Cardiac ventricle fibroblast (primary cell): ENCODE measurements at places on chromosomes 16 and 17. TPM values are rescaled to one million over a fixed set of nuclear protein-coding genes. Genes with fewer than 3 reads are reported as not detected.

Gene HSPB9
- not detected in 2 replicates for total RNA-seq

Gene LPCAT2
- total RNA-seq, result 7.5 and 11.9 TPM in 2 replicates

Gene KRT36
- not detected in 2 replicates for total RNA-seq

Gene NXPH3
- 0.54 and 0.81 TPM in 2 replicates for total RNA-seq

Gene SRCIN1
- total RNA-seq, result under 0.01 and 0.06 TPM in 2 replicates

Gene NUPR1
- 40.7 and 57.5 TPM in 2 replicates for total RNA-seq

Gene WNK4
- 1.4 and 1.5 TPM in 2 replicates for total RNA-seq

Gene KRT222
- not detected in 2 replicates for total RNA-seq

Gene KCTD19
- not detected in 2 replicates for total RNA-seq

Gene KIF19
- 0.54 and 1.1 TPM in 2 replicates for total RNA-seq

Gene EXOC3L1
- 0.69 and 1.3 TPM in 2 replicates for total RNA-seq

Gene SLFN14
- not detected in 2 replicates for total RNA-seq

Gene SLC52A1
- not detected in 2 replicates for total RNA-seq

Gene ATP1B2
- 0.10 and 0.12 TPM in 2 replicates for total RNA-seq

Gene SLFN13
- total RNA-seq, result 2.0 and 2.4 TPM in 2 replicates

Gene GINS2
- total RNA-seq, result 0.31 and 0.64 TPM in 2 replicates

Gene CXCL16
- 6.5 and 10.0 TPM in 2 replicates for total RNA-seq

Gene CD300C
- not detected in 2 replicates for total RNA-seq

Gene ABCC3
- 26.9 and 32.6 TPM in 2 replicates for total RNA-seq

Gene CBFA2T3
- not detected in 2 replicates for total RNA-seq

Gene CRHR1
- not detected in 2 replicates for total RNA-seq

Gene IRX5
- 1.0 and 1.1 TPM in 2 replicates for total RNA-seq

Gene TAC4
- not detected in 2 replicates for total RNA-seq

Gene NMRAL1
- total RNA-seq, result 33.8 and 35.6 TPM in 2 replicates
